HFFc6 (cell line): ENCODE measurements at places on chromosomes 4 and X.

GRCh38 chr4:168646001-168646768 lies 149.3 kb downstream of the PALLD start:
- no peak for DNase-seq

DNA sequence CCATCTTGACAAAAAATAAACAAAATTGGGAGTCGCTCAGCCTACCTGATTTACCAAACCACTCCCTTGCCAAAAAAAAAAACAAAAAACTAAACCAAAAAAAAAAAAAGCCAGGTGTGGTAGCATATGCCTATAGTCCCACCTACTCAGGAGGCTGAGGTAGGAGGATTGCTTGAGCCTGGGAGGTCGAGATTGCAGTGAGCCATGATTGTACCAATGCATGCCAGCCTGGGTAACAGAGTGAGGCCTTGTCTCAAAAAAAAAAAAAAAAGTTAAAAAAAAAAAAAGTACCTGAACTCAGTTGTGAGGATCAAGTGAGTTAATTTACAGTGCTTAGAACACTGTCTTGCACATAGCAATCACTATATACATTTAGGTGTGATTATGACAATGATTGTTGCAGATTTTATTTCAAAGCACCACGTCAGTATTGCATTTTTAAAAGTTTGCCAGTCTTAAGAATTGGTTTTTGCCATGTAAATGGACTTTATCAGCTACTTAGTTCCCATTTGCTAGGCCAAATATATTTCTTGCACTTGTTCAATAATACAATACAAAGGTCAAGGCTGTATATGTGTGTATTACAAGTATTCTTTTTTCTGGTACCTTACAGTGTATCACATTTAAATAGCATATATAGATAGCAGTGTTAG lies 4.6 kb downstream of the NUDT9 start:
- DNase-seq = no peak

DNA sequence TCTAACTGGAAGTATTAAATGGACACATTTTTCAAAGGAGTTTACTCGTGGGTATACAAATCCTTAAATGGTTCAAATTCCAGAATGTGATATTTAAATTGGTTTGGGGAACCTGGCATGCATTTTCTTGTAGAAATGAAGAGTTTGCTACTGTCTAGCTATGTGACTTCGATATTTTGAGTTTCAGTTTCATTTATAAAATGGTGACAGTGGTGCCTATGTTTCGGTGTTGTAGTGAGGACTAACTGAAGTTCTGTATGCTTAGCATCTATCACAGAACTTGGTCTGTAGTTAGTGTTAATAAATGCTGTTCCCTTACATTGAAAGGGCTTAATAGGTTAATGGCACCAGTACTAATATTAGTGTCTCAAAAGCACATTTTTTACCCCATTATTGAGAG lies 29.4 kb downstream of the TRPC5 start:
- no peak for DNase-seq

DNA sequence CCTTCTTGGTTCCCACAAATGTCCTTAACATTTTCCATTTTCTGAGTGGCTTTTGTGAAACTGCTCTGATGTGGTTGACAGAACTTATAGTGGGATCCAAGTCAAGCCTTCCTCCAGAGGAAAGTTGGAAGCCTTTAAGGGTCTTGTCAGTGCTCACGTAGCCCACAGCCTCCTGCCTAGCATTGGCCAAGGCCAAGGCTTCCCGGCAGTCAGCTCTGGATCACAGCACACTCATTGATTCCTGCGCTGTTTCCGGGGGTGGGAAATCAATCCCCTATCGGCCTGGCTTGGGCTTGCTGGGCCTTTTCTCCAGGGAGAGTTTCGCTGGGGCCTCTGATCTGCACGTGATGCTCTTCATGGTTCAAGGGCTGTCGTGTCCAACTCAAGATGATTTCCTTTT lies 76.1 kb downstream of the SLC9A6 start:
- DNase-seq = no peak

- DNase-seq = no peak
Measured at GRCh38 chr4:47415719-47416118, 47.8 kb downstream of the COMMD8 start.

- no peak for DNase-seq
Measured at GRCh38 chr4:114512595-114513295, 85.9 kb upstream of the UGT8 start.

DNA sequence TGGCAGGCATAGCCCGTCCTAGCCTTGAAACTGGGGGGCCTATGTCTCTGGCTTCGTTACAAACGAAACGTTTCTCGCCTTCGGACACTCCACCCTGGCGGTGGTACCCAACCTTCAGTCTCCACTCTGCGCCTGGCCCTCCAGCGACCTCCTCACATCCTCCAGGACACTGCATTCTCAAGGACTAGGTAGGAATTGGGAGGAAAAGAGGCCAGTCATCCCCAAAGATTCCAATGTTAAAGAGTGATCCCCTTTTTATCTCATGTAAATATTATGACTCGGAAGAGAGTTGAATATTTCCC lies 2.1 kb upstream of the NKX6-1 start:
- no peak for DNase-seq

DNA sequence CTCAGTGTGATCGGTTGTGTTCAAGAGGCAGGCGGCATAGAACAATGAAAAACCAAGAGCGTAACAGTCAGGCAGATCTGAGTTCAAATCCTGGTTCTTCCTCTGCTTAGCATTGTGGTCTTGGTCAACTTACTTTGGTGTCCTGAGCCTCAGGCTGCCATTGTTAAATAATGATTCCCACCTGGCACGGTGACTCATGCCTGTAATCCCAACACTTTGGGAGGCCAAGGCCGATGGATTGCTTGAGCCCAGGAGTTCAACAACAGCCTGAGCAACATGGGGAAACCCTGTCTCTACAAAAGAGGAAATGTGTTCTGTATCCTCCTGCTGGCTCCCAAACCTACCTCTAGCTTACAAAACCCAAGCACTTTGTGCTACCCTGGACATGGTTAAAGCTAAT lies 129.0 kb upstream of the STX18 start:
- DNase-seq = no peak

DNA sequence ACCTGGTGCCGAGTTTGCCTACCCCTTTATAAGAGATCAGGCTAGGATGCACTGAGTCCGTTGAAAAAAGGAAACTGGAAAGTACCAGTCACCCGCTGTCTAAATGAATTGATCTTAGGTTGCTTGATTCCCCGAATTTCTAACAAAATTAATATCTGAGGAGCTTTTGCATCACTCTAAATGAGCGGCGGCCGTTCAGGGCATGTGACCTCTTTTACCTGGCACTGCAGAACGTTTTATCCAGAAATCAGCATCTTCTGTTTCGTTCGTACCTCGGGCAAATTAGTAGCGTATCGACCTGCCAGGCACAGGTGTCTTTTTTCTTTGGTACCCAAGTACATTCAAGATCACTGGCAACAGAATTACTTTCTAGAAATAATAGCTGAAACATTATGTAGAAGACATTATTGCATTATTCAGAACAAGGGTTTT lies 876 bp downstream of the KLHL2 start:
- no peak for DNase-seq
